ENCODE measurements at places on chromosomes 1 and 21.

DNA sequence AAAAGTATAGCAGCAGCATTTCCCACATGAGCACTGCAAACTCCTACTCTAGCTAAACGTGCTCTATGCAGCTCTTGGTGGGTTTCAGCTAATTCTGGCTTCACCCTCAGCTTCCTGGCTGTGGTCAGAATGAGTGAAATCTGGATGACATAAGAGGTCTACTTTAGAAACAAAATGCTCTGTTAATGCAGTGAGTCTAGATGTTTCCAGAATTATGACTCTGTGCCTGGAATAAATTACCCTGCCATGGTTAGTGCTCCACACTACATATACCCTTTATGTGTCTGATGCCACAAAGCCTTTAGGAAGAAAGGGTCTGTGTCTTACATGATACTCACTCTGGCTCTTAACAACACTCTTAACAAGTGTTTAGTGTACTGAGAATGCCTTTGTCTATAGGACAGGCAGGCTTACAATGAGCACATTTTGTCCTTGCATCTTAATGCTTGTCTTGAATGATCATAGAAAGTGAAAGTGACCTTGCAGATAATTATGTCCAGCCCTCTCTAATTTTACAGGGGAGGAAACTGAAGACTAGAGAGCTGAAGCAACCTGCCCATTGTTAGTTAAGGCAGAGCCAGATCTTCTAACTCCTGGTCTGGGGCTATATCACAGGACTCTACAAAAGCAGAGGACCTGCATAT, 9.2 kb downstream of the S100A10 start:
- DNase-seq = no peak

DNA sequence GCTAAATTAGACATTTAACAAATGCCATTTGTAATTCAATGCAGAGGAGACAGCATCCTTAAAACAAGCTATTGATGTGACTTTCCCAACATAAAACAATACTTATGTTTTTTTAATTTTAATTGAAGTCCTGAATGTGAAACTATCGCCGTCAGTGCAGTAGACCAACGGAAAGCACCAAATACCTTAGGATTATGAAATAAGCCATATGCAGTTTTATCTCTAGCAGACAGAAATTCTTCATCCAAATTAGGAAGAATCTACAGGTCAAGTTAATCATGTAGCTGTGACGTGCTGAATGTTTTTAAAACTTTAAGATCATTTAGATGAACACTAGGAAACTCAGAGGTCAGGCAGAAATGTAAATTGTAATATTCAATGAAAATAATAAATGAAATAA, 714 bp upstream of the ST6GALNAC5 start:
- DNase-seq = no peak

DNA sequence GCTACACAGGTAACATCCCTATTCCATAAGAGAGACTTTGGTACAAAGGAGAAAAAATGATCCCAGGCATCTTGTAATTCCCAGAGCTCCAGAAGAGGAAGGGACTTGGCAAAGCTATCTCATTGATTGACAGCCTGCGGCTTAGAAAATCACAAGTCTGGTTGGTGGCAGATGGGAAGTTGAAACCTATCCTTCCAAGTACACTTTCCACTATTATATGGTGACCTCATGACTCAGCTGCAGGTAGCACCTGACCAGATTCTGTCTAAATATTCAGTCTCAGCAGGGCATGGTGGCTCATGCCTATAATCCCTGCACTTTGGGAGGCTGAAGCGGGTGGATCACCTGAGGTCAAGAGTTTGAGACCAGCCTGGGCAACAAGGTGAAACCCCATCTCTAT, 89.9 kb downstream of the TIAM1 start:
- DNase-seq = no peak

DNA sequence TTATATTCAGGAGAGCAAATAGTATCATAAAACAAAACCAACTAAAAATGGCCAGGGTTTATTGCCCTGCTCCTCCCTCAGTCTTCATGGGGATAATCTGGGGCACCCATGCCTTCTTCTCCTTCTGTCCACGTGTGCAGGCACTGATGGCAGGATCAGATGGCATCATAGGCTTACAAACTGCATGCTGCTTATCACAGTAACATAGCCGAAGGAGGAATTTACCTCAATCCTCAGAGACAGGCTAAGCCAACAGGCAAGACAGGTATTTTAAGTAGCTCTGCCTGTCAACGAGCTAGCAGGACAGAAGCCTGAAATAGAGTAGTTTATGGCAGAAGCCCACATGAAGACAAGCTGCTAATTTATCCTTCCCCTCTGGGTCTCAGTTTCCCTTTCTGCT, 9.4 kb downstream of the LAMB3 start:
- no peak for DNase-seq

GRCh38 chr1:36855699-36856494, 178.4 kb downstream of the GRIK3 start:
- no peak for DNase-seq

GRCh38 chr1:156566436-156566835, 5.9 kb downstream of the IQGAP3 start:
- DNase-seq = no peak

- DNase-seq = no peak
Observed at GRCh38 chr1:3713840-3714239, 38.4 kb upstream of the CCDC27 start.

DNA sequence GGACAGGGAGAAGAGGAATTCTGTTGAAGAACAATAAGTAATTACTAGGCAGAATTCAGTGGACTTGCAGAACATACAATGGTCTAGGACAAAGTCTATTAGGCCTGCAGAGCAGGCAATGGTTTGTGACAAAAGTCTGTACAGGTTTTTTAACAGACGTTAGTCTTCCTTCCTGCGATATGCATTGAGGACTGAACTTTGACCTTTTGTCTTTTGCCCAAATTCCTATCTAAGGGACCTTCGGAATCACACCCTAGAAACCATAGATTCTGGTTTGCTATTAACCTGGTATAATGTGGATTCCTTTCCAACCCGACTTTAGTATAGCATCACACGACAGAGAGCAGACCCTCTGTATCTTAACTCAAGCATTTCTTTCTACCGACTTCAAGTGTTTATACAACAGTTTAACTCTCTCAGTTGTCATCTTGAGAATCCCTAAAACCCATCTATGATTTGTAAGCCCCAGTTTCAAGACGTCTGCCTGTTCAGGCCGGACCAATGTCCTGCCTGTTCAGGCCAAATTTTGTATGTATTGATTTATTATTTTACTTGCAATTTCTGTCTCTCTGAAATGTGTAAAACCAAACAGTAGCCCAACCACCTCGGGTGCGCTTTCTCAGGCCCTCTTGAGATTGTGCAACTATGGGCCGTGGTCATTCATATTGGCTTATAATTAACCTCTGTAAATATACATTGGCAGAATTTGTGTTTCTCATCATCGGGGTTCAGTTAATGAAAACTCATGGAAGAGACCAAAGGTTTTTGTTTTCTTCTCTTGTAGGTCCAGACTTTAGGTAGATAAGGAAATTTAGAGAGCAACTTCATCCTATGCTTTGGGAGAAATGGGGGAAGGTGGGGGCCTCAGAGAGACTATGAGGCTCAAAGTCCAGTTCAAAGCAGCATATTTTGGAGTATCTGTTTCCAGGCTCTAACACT, 76.9 kb upstream of the TNFSF18 start:
- no peak for DNase-seq

DNA sequence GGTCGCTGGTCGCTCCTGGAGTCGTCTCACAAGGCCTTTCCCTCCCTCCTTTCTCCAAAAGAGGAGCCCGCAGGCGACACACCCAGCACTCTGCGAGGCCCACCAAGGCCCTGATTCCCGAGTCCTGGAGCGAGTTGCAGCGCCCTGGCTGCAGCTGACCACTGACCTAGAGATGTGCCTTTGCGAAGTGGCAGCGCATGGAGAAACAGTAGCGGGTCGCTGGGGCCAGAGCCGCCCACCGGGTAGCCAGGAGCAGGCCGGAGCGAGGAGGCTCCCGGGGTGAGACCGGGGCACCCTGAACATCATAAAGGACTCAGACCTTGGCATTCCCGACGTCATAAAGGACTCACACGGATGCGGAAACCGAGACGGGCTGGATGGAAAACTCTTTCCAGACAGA, 10.3 kb upstream of the NBPF11 start:
- DNase-seq = no peak

DNA sequence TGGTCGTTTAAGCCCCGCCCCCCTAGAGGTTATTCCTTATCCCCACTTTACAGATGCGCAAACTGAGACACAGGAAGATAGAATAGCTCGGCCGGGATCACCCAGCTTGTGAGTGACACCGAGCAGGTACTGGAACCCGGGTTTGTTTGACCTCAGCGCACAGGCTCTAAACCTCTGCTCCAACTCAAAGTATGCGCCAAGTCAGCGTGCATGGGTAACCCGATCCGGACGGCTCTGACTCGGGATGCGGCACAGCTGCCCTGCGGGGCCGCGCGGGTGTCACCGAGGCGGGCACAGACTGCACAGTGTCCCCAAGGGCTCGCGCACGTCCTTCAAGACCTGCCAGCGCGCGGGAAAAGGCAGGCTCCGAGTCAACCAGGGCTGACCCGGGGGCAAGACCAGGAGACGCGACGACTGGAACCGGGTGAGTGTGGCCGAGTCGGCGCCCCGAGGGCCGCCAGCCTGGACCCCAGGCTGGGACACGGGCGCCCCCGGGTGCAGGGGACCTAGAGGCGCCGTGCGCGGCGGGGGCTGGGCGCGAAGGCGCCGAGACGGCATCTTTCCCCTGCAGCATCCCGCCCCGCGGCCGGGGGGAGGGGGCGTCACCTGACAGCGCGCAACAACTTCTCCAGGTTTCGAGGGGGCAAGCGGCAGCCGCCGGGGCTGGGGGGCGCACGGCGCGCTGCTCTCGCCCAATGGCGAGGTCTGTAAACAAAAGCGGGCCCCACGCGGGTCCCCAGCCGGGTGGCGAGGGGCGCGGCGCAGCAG, 101.9 kb upstream of the SOD1 start:
- no peak for DNase-seq

- DNase-seq = no peak
Observed at GRCh38 chr1:161402446-161402845, 34.8 kb upstream of the CFAP126 start.

- DNase-seq = no peak
Observed at GRCh38 chr1:223331301-223331700, 32.7 kb downstream of the SUSD4 start.

GRCh38 chr1:158563853-158564252, 6.5 kb downstream of the OR6P1 start:
- no peak for DNase-seq

DNA sequence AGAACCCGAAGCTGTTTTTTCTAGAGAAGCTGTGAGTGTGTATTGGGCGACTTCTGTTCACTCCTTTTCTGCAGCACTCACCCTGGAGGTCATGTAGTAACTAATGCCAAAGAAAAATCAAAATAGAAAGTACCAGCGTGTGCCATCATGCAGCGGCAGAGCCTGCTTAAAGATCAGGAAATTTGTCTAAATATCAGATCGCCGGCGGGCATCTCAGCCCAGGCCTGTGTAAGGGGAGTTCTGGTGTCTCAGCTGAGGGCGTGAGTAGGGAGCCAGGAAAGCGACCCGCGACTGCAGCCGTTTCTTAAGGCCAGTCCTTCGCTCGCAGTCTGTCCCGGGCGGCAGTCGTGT, 768 bp downstream of the EDARADD start:
- no peak for DNase-seq

GRCh38 chr1:41914516-41914915, 4.2 kb downstream of the HIVEP3 start:
- no peak for DNase-seq

DNA sequence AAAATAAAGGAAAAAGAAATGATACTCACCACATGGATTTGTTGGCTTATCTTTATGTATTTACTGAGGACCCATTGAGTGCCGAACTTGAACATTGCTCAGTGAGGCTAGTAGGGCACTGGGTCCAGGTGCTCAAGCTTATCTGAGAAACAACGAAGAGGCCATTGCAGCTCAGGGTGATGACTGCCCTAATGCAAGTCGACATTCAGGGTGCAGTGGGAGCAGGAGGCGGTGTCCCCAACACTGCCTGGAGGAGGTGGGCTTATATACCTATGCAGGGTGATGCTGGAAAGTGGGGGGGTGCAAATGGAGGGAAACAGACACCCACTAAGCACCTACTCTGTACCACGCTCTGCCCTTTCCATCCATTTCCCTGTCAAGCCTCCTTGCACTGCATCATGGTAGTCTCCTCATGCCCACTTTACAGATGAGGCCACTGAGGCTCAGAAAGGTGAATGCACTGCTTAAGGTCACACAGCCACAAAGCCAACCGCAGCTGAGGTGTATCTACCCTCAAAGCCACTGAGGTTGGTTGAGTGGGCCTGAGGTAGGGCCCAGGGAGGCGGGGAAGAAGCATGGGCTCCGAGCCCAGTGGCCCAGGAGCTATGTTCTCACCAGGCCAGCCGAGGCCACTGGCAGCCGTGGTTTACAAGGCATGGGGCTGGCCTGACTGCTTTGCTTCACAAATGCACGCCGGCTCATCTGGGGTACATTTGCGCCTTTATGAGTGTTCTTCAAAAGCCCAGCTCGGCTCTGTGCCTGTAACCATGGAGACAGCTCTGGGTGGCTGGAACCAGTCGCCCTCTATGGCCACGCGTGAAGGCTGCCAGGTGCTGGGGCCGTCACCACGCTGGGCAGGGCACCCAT, 103.8 kb downstream of the EPHB2 start:
- DNase-seq = no peak

DNA sequence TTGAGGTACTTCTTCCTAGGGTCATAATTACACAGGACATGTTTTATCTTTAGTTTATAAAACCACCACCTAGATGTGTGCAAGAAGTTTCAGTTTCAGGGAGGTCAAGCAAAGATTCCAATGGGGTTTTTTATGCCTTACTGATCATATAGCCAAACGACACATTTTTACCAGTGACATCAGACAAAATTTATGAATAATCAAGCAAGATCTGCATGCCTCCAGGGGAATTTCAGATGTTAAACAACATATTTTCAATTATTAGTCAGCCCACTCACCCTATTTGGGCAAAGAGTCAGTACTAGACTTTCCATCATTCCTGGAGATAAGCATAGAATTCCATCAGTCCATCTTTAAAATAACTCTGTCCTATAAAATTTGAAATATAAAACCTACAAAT, 867.4 kb downstream of the KCNT2 start:
- no peak for DNase-seq

DNA sequence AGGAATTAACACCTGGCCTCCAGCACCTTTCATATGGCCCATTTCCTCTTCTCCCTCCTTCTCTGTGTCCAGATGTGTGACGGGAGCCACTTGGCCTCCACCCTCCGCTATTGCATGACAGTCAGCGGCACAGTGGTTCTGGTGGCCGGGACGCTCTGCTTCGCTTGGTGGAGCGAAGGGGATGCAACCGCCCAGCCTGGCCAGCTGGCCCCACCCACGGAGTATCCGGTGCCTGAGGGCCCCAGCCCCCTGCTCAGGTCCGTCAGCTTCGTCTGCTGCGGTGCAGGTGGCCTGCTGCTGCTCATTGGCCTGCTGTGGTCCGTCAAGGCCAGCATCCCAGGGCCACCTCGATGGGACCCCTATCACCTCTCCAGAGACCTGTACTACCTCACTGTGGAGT, 5.6 kb downstream of the TMEM61 start:
- DNase-seq = no peak

- no peak for DNase-seq
Observed at GRCh38 chr1:200610846-200611245, 9.7 kb downstream of the KIF14 start.

DNA sequence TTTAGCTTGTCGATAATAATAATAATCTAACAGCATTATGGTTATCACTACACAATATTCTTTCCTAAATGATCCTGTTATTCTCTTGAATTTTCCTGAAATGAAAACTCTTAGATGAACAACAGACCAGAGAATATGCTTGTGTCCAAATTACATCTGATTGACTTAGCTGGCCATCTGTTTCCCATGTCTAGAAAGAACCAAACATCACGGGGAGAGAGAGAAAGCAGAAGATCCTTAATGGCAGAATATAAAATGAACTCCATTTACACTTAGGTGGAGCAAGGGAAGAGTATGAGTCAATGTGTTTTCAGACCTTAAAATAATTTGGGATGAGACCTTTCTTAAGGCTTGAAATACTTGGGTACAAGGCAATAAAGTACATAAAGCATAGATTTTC, 162.2 kb downstream of the DSCAM start:
- DNase-seq = no peak

All from iPS DF 6.9 (cell line).